ENCODE measurements at places on chromosomes 2 and 18.

DNA sequence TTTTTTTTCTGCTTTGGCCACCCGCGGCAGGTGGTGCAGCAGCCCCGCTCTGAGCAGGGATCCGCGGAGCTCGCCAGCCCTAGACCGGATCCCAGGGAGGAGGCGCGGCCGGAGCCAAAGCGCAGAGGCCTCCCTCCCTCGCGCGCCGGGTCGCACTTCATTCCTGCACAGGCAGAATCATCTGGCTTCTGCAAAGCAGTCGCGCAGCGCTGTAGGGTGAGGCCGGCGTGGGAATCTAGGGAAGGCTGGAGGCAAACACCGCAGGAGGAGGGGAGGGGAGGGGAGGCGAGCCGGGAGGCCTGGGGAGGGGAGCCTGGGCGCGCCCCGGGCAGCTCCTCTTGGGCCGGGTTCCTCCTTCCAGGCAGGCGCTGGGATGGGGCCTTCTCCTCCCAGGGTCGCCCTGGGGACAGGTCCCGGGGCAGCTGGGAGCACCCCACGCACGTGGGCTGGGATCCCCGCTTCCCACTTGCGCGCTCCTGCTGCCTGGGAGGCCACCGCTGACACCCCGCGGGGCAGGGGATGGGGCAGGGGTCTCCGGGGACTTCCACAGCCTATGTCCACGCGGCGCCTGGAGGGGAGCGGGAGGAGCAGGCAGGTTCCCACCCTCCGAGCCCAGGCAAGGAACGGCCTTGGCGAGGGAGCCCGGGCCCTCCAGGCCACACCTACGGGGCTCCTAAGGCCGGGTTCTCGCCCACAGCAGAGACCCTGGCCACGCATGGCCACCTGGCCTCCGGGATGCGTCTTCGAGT is 45.0 kb downstream of the MBP start:
- DNase-seq: no peak

GRCh38 chr2:204722691-204723090 is 177.4 kb downstream of the PARD3B start:
- no peak for DNase-seq

- DNase-seq: no peak
Observed at GRCh38 chr18:48391868-48392267, 17.3 kb downstream of the ZBTB7C start.

DNA sequence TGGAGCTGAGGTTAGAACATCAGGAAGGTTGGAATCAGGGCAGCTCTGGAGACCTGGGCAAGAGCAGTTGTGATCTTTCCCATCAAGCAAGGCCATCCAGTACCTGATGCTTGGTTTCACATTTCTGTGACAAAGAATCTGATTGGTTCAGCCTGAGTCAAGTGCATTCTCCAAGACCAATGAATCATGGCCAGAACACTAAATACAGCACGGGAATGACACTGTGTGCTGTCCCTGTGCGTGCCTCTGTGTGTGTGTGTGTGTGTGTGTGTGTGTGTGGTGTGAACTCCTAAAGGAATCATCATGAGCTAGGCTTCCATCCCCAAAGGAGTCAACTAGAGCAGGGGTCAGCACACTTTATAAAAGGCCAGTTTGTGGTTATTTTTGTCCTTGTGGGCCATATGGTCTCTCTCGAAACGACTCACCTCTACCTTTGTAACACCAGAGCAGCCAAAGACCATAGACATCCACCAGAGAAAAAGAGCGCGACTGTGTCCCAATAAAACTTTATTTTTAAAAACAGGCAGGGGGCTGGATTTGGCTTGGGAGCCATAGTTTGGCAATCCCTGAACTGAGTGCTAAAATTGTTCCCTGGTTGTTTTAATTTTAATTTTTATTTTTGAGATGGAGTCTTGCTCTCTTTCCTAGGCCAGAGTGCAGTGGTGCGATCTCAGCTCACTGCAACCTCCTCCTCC is 99.7 kb downstream of the INHBB start:
- peak; percentile 39 for DNase-seq

GRCh38 chr2:80519699-80520291 is 215.2 kb upstream of the LRRTM1 start:
- no peak for DNase-seq

DNA sequence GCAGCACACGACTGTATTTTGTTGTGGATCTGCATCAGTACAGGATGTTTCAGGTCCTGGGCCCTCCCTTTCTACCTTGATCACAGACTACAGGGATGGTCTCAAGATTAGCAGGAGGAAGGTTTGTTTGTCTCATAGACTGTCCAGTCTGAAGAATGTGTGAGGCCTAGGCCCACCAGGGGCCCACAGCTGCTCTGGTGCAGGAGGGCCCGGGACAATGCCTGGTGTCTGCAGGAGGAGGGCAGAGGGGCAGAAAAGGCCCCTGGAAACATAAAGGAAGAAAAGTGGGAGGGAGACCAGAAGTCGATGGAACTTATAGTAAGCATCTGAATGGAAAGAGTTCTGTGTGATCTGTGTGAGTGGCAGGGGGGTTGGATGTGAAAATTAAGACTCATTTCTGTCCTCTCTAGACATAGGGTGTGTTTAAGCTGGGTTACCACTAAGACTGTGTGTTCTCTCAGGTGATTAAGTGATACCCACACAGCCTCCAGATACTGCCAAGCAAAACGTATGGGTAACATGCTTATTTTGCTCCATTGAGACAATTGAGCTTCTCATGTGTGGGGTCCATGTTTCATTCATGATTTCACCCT is 33.4 kb upstream of the LPIN2 start:
- DNase-seq: no peak

DNA sequence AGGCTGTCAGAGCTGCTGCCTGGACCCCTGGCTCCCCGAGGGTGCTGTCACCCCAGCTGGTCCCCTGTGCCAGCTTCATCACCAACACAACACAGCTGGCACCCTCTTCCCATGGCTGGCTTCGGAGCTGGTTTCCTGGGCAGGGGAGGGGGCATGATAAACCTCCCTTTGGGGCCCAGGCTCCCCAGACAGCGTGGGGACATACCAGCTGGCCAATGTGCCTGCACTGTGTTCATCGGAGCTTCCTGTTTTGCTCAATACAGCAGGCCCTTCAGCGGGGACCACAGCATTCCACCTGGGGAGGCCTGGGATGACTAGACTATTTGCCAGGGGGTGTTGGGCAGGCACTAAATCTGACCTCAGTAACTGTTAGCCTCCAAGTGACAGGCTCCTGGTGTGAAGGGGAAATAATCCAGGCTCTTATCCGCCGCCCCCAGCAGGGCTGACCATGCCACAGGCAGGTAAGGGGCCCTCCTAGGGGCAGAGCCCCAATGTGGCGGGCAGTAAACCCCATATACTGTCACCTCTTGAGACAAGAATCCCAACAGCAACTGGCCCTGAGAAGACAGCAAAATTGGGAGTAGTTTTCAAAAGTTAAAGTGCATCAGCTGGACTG is 44.6 kb downstream of the EMX1 start:
- DNase-seq: no peak

DNA sequence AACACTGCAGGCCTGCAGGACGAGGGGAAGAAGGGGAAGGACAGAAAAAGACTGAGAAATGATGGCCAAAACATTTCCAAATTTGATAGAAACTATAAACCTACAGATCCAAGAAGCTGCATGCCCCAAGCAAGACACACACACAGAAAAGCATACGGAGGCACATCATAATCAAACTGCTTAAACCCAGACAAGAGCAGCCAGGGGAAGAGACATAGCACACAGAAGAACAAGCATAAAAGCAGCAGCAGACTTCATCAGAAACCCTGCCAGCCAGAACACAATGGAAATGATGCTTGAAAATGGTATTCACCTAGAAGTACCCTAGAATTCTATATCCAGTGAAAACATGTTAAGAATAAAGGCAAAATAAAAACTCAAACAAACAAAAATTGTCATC is 57.2 kb upstream of the RNU4ATAC start:
- no peak for DNase-seq
